ENCODE measurements at places on chromosomes 6 and 20.

GRCh38 chr6:67496191-67496590 is 1138.9 kb upstream of the ADGRB3 start:
- DNase-seq = no peak

- DNase-seq = no peak
Observed at GRCh38 chr6:168282985-168283685, 36.4 kb downstream of the DACT2 start.

DNA sequence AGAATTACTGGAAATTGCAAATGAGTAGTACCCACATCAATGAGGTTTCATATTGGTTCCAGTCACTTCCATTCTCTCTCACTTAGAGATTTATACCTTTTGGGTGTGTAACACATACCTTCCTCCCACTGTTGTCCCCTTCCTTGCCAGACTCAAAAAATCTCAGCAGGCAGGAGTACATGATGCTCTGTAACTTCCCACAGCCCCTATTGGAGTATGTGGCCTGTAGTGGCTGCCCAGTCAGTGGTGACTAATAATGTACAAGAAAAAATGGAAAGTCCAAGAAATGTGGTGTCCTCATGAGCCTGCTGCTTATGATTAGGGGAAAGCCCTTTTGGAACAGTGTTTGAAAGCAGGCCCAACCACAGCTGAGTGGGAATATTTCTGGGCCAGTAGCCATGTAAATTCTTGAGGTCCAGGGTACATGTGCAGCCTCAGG is 312.0 kb downstream of the ZFAND3 start:
- DNase-seq = no peak

DNA sequence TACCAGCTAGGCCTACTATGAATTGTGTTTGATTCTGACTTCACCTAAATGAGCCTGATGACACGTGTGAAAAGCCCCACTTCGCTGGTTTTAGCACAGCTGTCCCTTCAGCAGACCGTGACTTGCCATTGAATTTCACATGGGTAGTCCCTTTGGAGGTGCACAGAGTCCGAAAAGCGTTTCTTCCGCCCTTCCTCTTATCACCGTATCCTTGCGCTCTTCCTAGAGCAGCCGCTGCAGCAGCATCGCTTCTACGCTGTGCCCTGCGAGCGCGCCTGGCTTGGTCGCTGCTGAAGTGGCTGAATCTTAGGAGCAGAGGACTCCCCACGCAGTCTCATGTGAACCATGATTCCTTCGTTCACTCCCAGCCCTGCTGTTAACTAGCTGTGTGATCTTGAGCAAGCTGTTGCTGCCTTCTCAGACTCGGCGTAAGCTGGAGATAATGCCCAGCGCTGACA is 127.0 kb downstream of the PACRG start:
- no peak for DNase-seq

GRCh38 chr6:145498425-145498824 is 236.9 kb downstream of the EPM2A start:
- DNase-seq = no peak

GRCh38 chr20:15596220-15596890 is 976.9 kb downstream of the KIF16B start:
- DNase-seq = no peak

DNA sequence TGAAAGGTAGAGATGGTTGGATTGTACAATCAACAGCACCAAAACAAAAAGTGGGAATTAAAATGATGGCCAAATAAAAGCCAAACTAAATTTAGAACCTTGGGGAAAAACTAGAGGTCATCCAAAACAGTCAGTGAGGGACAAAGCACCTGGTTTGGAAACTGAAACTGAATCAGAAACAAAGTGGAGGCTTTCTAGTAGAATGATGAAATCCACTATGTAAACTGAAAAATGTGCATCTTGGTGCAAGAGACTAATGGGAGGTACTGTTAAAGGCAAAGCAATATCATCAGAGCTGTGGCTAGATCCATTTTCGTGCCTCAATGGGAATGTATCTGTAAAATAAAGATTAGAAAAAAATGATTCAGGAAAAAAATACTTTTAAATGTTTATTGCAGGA is 380.0 kb upstream of the GJE1 start:
- DNase-seq = no peak

DNA sequence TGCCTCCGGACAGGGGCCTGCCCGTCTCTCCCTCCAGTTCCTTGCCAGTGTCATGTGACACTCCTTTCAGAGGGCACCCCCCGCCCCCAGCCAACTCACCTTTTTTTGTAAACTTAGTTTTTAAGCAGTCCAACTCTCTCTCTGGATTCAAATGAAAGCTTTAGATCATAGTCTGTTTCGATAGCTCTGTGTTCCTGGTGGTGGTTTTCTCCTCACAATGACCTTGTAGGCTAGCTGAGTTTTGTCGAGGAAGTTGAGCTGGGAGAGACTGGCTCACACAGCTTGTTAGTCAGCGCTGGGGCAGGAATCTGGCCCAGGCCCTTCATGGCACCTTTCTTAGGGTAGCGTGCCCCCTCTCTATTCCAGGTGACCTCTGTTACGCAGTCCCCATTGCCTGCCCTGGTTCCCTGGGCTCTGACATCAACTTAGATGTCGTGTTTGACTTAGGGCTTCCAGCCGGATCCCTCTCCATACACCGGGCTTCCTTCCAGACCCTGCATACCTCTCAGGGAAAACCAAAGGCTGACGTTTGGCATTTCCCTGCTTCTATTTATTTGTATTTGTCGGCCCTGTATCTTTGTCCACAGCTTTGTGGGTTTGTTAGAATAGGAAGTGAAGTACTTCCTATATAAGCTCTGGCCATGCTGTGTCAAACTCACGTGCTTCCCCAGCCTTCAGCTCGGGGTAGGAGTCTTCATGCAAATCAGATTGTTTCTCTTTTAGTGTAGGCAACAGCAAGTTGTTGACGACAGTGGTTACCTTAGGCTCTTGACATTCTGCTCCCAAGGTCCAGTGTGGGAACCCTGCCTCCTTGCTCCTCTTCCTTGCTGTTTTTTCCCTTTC is 12.7 kb downstream of the IGF2R start:
- peak; percentile 72 for DNase-seq

DNA sequence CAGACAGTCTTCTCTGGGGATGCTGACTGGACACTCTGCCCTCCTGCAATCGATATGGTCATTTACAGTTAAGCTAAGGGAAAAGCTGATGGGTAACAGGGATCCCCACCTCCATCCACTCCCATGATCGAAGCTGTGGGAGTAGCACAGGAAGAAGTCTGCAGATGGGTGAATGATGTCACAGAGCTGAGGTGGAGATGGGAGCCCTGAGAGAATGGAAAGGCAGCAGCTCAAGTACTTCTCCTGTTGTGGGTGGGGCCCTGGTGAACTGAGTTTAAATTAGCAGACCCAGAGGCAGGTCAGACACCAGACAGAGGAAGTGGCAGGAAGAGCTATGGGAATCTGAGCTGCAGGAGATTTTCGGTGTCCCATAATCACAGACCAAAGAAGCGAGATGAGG is 29.0 kb downstream of the HDGFL1 start:
- no peak for DNase-seq

DNA sequence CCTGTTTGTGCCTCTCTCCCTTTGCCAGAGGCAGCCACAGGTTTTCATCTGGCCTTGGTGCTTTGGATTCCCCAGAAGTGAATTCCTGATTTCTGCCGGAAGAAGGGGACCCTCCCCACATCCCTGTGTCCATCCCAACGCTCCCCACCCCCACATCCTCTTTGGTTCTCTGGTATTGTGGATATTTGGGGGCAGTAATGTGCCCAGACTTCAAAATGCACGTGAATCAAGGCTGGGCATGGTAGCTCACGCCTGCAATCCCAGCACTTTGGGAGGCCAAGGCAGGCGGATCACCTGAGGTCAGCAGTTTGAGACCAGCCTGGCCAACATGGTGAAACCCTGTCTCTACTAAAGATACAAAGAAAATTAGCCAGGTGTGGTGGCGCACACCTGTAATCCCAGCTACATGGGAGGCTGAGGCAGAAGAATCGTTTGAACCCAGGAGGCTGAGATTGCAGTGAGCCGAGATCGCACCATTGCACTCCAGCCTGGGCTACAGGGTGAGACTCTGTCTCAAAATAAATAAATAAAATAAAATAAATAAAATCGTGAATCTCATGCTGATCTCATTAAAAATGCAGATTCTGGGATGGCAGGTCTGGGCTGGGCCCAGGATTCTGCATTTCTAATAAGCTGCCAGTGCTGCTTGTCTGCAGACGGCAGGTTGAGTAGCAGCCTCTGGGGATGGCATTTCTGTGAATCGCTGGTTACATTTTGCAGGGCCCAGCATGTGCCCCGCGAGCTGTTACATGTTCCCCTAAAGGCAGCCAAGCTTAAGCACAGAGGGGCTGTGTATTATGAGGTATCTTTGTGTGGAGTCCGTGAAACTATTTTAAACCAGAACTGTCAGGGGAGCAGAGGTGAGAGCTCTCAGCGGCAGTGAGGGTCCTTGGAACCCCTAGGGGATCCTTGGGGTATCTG is 49.0 kb downstream of the SYNJ2 start:
- DNase-seq = no peak

- no peak for DNase-seq
Observed at GRCh38 chr6:169589293-169589692, 112.5 kb downstream of the WDR27 start.

- peak; percentile 1 for DNase-seq
Observed at GRCh38 chr6:41100871-41101287, 28.1 kb downstream of the NFYA start.

- DNase-seq = no peak
Observed at GRCh38 chr6:170257376-170257775, 33.5 kb downstream of the DLL1 start.

DNA sequence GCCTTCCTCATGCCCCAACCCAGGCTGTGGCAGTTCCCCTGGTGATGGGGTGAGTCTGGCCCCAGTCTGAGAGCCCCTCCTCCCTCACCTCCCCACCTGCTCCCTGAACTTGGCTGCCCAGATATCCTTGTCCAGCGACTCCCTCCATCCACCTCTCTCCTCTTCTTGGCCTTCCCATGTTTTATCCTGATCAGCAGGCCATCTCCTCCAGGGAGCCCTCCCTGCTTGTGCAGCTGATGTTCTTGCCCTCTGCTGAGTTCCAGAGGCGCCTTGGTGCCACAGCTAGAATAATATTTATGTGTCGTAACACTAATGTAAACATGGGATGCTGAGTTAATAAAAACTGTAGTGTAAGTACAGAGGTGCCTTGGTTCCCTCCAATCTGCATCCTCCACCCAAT is 10.4 kb upstream of the IP6K3 start:
- no peak for DNase-seq

- no peak for DNase-seq
Observed at GRCh38 chr6:15132854-15133670, 112.8 kb upstream of the JARID2 start.

- no peak for DNase-seq
Observed at GRCh38 chr6:10578723-10579122, 57.6 kb downstream of the GCNT2 start.

DNA sequence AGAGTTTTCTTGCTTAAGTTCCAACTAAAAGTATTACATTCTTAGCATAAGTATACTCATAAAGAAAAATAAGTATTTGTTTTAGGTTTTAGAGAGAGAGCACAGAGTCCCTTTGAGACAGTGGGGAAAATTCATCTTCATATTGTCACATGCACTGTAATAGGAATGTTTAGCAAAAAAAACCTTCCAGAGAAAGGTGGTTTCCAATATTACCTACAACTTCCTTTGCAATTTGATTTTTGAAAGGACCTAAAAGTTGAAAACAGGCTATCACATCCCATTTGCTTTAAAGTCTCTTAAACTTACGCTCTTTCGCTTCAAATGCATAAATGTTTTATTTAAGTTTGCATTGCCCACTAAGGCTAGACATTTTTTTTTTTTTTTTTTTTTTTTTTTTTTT is 86.4 kb downstream of the OPRM1 start:
- no peak for DNase-seq

DNA sequence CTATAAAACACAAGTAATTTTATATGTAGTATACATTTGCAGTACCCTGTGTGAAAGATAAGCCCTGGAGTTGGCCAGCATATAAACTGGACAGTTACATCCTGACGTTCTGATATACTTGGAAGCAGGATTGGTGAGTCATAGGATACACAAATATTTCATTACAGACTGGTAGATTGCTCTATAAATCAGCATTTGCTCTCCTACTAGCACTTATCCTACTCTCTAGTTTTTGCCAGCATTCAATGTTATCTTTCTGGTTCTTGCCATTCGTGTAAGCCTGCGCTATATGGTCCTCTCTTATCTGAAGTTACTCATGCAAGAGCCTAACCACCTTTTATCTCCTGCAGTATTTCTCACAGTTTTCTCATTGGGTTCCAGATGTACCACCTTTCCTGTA is 680.2 kb upstream of the MMS22L start:
- DNase-seq = no peak

All from T-helper 2 cell (primary cell).